T-helper 2 cell (primary cell): ENCODE measurements at places on chromosomes 12 and 14.

DNA sequence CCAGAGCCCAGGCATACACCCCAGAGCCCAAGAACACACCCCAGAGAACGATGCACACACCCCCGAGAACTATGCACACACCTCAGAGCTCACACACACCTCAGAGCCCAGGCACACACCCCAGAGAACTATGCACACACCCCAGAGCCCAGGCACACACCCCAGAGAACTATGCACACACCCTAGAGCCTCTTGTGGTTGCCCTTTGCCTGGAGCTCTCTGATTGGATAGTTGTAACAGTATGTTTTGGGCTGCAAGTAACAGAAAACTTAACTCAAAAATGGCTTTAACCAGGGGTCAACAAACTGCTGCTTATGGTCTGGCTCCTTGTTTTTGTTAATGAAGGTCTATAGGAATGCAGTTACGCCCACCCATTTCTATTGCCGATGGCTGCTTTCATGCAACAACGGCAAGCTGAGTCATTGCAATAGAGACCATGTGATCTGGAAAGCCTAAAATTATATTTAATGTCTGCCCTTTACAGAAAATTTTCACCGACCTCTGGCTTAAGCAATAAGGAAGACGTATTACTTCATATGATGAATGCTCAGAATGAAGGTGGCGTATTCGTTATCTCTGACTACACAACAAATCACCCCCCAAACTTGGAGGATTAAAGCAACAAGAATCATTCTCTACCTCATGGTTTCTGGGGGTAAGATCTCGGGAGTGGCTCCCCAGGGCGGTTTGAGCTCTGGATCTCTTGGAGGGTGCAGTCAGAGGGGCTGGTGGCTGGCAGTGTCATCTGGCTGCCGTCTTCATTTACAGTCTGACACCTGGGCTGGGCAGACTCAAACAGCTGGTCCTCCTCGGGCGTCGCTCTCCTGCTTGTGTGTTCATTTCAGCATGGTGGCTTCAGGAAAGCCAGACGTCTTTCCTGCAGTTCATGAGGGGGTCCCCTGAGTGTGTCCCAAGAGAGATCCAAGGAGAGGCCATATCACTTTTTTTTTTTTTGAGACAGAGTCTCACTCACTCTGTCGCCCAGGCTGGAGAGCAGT is 66.3 kb upstream of the NCOR2 start:
- DNase-seq, result no peak

- peak; percentile 62 for DNase-seq
These were observed 3.4 kb upstream of the ARHGAP5 start for GRCh38 chr14:32073537-32074189.

- no peak for DNase-seq
These were observed 8.2 kb upstream of the MAX start for GRCh38 chr14:65110525-65110924.

- DNase-seq, result no peak
These were observed 55.0 kb downstream of the POLR3B start for GRCh38 chr12:106412563-106412962.

DNA sequence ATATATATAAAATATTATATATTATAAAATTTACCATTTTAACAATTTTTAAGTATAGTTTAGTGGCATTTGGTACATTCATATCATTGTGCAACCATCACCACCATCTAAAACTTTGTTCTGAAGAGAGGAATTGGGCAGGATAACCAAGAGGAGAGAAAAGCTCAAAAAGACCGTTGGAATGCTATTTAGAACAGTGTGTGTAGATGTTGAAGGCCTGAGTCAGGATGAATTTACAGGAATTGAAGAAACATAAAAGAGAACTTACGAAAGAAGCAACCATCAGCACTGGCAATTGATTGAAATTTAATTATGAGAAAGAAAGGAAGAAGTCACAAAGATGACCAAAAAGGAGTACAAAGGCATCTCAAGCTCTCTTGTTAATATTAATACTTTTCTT is 196.9 kb upstream of the PWP1 start:
- no peak for DNase-seq
